ENCODE measurements at places on chromosomes 3 and 15. TPM values are rescaled to one million over a fixed set of nuclear protein-coding genes. Genes with fewer than 3 reads are reported as not detected.

The CNTN6 gene
- total RNA-seq = not detected

The GUCA1C gene
- total RNA-seq = not detected

The CYP19A1 gene
- total RNA-seq = not detected

The LRRC31 gene
- not detected for total RNA-seq

The CMTM8 gene
- 3.5 TPM for total RNA-seq

The AADACL2 gene
- total RNA-seq = not detected

The GOLGA6C gene
- not detected for total RNA-seq

GRCh38 chr3:64489361-64490044 lies 198.3 kb downstream of the ADAMTS9 start:
- no peak for DNase-seq

GRCh38 chr3:129732200-129732876 lies 125.9 kb upstream of the PLXND1 start:
- DNase-seq = no peak

GRCh38 chr3:53643757-53644156 lies 149.3 kb downstream of the CACNA1D start:
- no peak for DNase-seq

- no peak for DNase-seq
These were observed 89.4 kb downstream of the IGF1R start for GRCh38 chr15:98737721-98738120.

DNA sequence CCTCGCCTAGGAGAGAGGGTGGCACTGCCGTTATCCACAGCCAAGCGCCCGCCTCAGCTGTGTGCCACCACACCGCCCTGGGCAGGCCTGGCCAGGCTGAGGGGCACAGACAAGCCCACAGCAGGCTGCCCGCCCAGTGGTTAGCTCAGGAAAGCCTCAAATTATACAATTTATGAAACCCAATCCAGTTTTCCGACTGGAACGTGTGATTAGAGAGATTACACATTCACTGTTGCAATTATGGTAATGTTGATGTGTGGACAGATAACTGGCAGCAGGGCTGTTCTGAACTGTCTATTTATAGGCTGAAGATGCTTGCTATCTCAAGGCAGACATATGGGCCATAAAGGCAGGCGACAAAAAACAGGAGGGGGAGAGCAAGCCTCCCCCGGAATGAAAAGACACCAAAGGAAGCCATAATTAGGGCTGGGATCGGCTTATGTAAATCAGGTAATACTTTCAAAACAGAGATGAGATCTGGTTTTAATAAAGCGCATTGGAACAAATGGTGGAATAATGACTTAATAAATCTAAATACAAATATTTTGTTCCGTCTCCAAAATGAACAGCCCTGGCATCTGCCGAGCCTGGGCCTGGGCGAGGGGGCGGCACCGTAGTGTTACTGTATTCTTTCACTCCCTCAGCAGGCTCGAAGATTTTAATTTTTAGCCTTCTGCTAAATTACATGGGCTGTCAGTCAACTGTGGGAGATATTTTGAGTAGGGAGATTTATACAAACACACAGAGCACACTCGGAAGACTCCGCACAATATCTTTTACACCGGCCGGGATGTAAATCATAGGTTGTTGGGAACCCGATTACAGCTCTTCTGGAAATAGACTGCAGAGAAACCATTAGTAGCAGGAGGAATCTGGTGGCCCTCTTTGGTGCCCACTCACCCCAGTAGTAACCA lies 103.1 kb upstream of the TLE3 start:
- DNase-seq = no peak

DNA sequence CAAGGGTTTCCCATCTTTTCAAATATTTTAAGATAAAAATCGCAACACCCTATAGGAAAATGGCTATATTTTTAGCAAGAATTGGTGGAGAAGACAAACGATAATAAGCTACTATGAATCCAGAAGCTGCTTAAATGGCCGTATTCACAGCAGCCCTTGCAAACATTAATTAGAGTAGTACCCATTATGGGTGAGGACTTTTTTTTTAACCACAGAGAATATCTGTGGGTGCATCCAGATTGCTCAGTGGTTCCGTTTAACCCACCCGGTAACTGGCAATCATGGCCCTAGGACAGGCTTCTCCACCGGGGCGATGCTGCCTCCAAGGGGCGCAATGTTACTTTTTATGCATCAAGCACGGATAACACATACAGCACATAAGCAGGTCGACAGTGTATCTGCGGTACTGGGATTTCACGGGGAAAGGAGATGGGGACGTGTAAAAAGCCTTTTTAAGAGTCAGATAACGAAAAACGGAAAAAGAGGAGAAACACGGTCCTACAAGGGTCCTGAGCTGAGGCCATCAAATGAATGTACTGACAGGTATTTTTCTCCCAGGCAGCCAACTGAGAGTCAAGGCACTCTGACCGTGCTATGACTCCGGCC lies 968 bp upstream of the TMEM266 start:
- DNase-seq = peak; percentile 5

GRCh38 chr3:28840976-28841376 lies 439.9 kb upstream of the RBMS3 start:
- peak; percentile 18 for DNase-seq

DNA sequence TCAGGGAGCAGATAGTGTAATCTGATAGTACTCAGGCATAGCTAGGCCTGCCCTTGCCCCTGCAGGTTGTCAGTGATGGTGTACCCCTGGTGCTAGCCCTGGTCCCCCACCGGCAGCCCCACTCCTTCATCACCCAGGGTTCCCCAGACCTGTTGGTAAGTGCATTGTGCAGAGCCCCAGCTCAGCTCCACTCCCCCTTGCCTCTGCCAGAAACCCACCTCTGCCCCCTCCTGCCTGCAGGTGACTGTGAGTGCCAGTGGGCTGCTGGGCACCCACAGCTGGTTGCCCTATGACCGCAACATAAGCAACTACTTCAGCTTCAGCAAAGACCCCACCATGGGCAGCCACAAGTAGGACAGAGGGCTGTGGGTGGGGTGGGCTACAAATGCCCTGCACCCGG lies 27.5 kb downstream of the NBEAL2 start:
- DNase-seq = no peak

DNA sequence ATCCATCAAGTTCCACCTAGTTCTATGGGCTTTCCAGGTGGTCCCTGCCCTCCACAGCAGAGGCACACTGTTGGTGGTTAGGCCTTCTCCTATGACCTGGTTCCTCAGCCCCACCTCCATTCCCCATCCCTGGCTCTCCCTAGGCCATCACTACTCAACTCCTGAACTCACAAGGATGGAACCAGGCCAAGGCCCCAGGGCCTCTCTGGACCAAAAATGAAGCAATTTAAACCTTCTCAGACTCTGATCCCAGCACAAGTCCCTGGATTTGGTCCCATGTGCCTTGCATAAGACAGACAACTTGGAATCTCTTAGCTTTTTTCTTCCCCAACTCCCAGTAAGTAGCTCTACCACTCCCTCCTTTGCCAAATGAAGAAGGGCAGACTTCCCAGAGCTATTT lies 14.4 kb upstream of the ACAN start:
- DNase-seq = no peak

DNA sequence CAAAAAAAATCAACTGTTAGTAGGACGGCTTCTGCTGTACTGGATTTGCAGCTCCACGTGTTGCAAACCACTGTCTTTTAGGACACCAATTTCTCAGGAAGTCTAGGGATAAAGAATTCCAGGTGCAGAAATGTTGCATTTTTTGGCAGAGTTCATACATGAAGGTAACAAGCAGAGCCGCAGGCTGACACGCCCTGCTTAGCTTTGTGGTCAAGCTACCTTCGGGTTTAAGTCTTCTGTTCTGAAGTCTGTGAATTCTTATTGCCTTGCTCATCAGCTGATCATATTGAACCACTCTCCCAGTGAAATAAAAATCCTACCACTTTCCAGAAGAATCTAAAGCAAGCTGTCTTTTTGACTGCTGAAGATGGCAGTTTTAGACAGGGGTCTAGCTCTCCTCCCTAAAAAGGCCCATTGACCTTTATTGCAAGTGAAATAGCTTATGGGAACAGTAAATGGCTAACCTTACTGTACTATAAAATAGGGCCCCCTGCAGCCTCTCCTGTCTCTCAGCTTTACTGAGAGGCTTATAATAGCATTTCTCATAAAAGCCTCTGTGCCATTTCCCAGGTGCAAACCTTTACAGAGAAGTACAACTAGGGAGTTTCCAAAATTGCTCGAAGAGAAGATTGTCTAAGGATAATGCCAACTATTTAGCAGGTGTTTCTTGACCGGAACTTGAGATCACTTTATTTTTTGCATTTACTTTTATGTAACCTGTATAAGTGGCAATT lies 262.2 kb upstream of the IL12A start:
- DNase-seq = peak; percentile 60

DNA sequence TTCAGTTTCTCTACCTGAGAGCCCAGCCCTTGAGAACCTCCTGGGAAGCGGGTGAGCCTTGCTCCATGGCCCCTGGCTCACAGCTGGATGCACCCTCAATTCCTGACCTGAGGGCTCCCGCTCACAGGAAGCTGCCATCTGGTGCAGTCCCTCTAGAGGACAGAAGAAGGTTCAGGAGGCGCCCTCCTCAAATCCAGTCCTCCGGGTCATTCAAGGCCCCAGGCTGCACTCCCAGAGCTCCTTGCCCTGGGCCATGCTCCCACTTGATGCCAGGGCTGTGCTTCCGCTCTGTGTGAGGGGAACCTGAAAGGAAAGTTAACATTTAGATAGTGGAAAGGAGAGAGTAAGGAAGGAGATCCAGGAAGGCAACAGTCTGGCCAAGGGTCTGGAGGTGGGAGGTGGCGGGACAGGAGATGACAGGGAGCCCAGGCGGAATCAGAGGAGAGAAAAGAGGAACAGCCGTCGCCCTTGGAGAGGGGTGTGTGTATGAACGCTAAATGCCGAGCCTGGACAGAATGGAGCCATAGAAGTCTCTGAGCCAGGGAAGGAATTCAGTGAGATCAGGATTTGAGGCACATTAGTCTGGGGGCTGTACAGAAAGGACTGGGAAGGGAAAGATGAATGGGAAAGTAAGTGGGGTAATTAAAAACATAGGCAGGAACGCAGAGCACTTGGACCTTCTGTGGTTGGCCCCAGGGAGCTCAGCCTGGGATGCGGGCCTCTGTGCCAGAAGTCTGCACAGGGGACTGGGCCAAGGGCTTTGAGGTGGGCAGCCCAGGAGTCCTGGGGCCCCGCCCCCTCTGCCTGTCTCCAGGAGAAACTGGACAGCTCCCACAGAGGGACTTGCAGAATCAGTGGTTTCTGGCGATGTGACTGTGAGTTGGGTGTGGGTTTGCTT lies 26.1 kb downstream of the TBC1D21 start:
- DNase-seq = peak; percentile 23

DNA sequence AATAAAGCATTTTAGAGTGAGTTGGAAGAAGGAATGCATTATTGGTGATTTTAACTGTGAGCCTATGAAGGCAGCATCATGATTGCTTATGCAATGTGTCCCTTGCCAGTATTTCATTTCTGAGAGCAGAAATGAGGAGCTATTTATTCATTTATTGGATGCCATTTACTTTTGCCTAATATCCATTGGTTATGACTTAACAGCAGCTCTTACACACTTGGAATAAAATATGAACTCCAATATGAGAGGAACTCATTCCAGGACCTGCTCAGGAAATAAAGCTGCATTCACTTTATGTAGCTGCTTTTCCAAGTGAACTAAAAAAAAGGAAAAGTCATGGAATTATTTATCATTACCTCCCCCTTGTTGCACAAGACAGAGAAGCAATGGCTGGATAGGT lies 280.1 kb downstream of the LRTM1 start:
- no peak for DNase-seq

DNA sequence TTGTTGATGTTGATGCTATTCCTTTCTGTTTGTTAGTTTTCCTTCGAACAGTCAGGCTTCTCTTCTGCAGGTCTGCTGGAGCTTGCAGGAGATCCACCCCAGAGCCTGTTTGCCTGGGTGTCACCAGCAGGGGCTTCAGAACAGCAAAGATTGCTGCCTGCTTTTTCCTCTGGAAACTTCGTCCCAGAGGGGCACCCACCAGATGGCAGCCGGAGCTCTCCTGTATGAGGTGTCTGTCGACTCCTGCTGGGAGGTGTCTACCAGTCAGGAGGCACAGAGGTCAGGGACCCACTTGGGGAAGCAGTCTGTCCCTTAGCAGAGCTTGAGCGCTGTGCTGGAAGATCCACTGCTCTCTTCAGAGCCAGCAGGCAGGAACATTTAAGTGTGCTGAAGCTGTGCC lies 303.2 kb downstream of the ZIC1 start:
- DNase-seq = no peak

- DNase-seq = no peak
These were observed 33.3 kb downstream of the MAPK6 start for GRCh38 chr15:52052066-52052935.

- DNase-seq = no peak
These were observed 41.8 kb downstream of the PRR23E start for GRCh38 chr3:127234778-127235177.

GRCh38 chr3:156479604-156480003 lies 75.3 kb downstream of the SSR3 start:
- DNase-seq = no peak

GRCh38 chr3:142929109-142929508 lies 34.4 kb downstream of the PAQR9 start:
- DNase-seq = peak; percentile 64

GRCh38 chr3:132209855-132210254 lies 107.4 kb upstream of the ACP3 start:
- DNase-seq = no peak

DNA sequence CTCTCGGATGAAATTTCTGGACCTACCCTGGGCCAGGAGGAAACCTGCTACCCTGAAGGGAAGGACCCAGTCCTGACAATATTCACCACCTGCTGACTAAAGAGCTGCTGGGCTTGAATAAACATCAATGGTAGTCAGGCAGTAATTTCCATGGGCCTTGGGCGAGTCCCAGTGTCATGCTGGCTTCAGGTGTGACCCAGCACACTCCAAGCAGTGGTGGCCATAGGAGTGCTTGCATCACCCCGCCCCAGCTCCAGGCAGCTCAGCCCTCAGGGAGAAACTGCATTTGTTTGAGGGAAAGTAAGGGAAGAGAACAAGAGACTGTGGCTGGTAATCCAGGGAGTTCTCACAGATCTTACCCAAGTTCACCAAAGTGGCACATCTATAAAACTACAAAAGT lies 261.8 kb upstream of the DCBLD2 start:
- DNase-seq = no peak

DNA sequence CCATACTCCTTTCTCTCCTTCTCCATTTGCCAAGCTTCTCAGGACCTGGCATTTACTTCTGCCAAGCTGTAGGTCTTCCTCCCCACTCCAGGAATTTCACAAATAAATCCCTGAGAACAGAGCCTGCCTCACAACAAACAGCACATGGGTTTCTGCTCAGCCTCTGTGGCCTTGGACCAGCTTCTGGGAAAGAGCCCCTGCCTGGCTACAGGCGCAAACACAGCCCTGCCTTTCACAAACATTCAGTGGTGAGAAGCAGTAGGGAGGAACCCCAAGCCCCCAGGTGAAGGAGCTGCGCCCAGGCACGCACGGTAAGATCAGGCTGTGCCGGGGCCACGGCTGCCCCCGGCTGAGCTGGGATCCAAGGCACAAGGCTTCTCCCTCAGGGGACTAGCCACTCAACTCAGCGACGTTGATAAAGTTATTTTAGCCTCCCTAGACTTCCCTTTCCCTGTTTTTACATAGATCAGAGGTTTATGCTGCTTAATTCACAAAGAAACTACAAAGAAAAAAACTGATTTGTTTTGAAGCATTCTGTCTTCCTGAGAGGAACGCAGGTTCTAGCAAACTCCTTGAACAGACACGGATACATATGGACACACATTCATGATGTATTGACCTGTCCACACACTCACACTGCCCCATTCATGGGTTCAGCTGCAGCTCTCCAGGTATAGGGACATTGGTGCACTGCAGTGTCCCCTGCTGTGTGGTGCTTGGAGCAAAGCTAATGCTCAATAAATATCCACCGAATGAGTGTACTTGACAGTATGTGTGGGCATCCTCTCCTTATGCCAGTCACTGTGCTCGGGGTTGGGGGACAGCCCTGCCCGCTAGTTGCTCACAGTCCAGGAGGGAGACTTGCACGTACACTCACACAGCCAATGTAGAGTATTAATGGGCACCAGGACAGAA lies 25.4 kb downstream of the HES1 start:
- DNase-seq = no peak

Measured in A172 (cell line).